ENCODE measurements at places on chromosomes 2 and 18.

- H3K27ac ChIP-seq: no peak overlapping the region
- DNase-seq: no peak
- H3K27me3 ChIP-seq: peaks cover 3% of the 10 kb centered on the region
Measured at GRCh38 chr2:147033044-147033443, 811.8 kb upstream of the ACVR2A start.

GRCh38 chr2:67528320-67528719, 131.2 kb downstream of the ETAA1 start:
- no peaks in the 10 kb centered on the region for H3K36me3 ChIP-seq
- H3K4me3 ChIP-seq: no peak overlapping the region

DNA sequence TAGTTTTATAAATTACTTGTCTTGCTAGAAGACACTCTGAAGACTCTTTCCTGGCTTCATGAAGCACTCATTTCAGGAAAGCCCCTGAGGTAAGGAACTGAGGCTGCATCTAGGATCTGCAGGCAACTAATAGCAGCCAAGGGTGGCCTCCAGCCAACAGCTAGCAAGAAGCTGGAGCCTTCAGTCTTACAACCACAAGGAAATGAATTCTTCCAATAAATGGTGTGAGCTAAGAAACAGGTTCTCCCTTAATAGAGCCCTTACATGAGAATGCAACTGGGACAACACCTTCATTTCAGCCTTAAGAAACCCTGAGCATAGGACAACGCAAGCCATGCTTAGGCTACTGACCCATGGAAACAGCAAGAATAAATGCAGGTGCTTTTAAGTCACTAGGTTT, 254.6 kb upstream of the RBBP8 start:
- no peaks in the 10 kb centered on the region for H3K36me3 ChIP-seq
- no peaks in the 10 kb centered on the region for H3K27me3 ChIP-seq
- no peak overlapping the region for H3K4me3 ChIP-seq
- no peak for DNase-seq
- no peak overlapping the region for H3K27ac ChIP-seq
- H3K4me1 ChIP-seq: no peaks in the 10 kb centered on the region

GRCh38 chr2:186433040-186433439, 53.0 kb upstream of the ZC3H15 start:
- H3K4me3 ChIP-seq: no peak overlapping the region
- H3K27ac ChIP-seq: no peak overlapping the region
- H3K36me3 ChIP-seq: peaks cover 14% of the 10 kb centered on the region
- no peaks in the 10 kb centered on the region for H3K4me1 ChIP-seq

DNA sequence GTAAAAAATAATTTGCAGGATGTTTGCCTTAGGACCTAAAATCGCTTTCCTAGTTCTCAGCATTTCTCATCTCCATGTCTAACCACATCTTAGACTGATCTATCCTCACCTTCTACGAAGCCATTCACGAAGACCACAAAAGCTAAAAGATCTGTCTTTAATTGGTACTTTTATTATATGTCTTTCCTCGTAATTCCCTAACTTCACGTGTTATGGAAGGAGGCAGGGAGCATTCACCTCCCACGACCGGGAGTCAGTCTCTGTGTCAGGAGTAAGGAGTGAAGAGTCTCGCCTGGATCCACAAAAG, 1.6 kb downstream of the DLGAP1 start:
- no peak overlapping the region for H3K4me3 ChIP-seq
- no peak overlapping the region for H3K27ac ChIP-seq
- no peak for DNase-seq
- peaks cover 19% of the 10 kb centered on the region for H3K27me3 ChIP-seq

DNA sequence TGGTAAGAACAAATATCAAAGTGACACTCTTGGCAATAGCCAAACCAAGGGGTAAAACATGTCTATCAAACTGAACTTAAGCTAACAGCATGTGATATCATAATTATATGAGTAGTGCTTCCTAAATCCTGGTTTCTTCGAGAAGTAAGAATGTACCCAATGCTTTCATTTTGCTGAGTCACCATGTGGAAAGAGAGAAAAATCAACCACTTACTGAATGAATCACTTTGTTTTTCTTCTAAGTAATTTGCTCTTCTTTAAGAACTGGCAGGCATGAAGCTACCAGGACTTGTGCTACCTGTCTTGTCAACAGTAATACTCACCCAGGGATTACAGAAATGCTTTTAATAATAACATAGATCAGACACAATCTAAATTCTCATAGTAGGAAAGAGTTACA, 19.0 kb upstream of the DUSP19 start:
- no peaks in the 10 kb centered on the region for H3K4me1 ChIP-seq
- no peak for DNase-seq
- no peaks in the 10 kb centered on the region for H3K36me3 ChIP-seq
- H3K27ac ChIP-seq: no peak overlapping the region

GRCh38 chr2:98749066-98749450, 18.1 kb upstream of the MGAT4A start:
- no peaks in the 10 kb centered on the region for H3K27me3 ChIP-seq
- peaks cover 22% of the 10 kb centered on the region for H3K4me1 ChIP-seq
- H3K27ac ChIP-seq: peak overlapping the region; percentile 1
- DNase-seq: no peak

- H3K4me1 ChIP-seq: no peaks in the 10 kb centered on the region
- no peak overlapping the region for H3K27ac ChIP-seq
- no peaks in the 10 kb centered on the region for H3K27me3 ChIP-seq
- DNase-seq: no peak
- no peak overlapping the region for H3K4me3 ChIP-seq
Measured at GRCh38 chr2:217724471-217724870, 278.3 kb downstream of the TNS1 start.

GRCh38 chr2:122525336-122525735, 769.9 kb downstream of the TSN start:
- H3K36me3 ChIP-seq: no peaks in the 10 kb centered on the region
- no peaks in the 10 kb centered on the region for H3K27me3 ChIP-seq
- DNase-seq: no peak
- H3K4me1 ChIP-seq: no peaks in the 10 kb centered on the region
- no peak overlapping the region for H3K27ac ChIP-seq

- no peak overlapping the region for H3K4me3 ChIP-seq
- DNase-seq: no peak
- peaks cover 16% of the 10 kb centered on the region for H3K4me1 ChIP-seq
- H3K27me3 ChIP-seq: peaks cover 6% of the 10 kb centered on the region
- H3K36me3 ChIP-seq: no peaks in the 10 kb centered on the region
- no peak overlapping the region for H3K27ac ChIP-seq
Measured at GRCh38 chr2:126634273-126634861, 21.6 kb upstream of the GYPC start.

DNA sequence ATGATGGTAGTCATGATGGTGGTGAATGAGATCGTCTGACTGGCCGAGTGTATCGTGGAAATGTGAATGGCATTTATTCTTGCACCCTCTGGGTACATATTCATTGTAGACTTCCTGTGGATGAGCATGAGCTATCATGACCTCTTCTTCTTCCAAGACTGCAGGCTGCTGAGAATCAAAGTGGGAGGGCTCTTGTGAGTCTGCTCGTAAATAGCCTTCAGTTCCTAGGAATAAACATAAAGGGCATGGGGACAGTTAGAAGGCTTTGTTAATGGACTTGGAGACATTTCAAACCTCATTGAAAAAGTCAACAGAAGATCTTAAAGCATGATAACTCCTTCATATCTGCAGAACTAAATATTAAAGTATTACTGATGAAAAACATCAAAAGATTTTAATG, 14.9 kb downstream of the SLC39A6 start:
- H3K36me3 ChIP-seq: peaks cover 74% of the 10 kb centered on the region
- H3K27me3 ChIP-seq: no peaks in the 10 kb centered on the region
- no peak overlapping the region for H3K27ac ChIP-seq
- H3K4me3 ChIP-seq: no peak overlapping the region
- H3K4me1 ChIP-seq: no peaks in the 10 kb centered on the region

DNA sequence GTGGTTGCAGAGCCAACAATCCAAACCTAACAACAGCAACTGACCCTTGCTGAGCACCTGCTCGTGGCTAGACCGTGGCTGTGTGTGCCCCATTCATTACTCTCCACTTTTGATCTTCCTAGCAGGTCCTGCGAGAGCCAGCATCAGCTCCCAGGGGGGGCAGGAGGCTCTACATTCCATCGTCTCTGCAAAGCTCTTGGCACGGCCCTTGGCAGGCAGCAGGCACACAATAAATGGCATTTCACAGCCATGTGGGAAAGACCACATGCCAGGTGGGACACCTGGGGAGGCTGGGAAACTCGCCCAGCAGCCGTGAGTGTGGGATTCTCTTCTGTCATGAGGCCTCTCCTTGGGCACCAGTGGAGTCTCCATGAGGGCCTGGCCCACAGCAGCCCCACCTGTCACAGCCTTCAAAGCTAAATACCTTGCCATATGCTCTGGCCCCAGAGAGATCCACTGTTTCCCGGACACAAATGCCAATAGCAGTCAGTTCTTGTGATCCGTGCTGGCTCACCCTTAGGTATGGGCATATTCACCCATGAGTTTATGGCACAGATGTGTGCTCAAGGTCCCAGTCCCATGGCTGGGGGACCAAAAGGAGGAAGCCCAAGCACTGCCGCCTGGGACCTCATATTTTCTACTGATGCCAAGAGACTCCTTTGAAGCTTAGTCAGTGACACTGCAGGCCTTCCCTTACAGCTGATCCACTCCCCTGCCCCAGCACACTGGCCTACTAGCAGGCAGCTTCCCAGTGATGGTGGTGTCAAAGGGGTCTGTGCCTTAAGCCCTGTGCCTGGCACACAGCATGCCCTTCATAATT, 6.8 kb upstream of the TEX51 start:
- DNase-seq: no peak
- H3K27me3 ChIP-seq: peaks cover 9% of the 10 kb centered on the region
- H3K36me3 ChIP-seq: no peaks in the 10 kb centered on the region
- no peak overlapping the region for H3K4me3 ChIP-seq
- H3K4me1 ChIP-seq: peaks cover 2% of the 10 kb centered on the region

GRCh38 chr2:45256867-45257641, 247.8 kb upstream of the SIX2 start:
- no peak overlapping the region for H3K27ac ChIP-seq
- no peaks in the 10 kb centered on the region for H3K36me3 ChIP-seq
- no peak for DNase-seq
- no peak overlapping the region for H3K4me3 ChIP-seq
- no peaks in the 10 kb centered on the region for H3K4me1 ChIP-seq

DNA sequence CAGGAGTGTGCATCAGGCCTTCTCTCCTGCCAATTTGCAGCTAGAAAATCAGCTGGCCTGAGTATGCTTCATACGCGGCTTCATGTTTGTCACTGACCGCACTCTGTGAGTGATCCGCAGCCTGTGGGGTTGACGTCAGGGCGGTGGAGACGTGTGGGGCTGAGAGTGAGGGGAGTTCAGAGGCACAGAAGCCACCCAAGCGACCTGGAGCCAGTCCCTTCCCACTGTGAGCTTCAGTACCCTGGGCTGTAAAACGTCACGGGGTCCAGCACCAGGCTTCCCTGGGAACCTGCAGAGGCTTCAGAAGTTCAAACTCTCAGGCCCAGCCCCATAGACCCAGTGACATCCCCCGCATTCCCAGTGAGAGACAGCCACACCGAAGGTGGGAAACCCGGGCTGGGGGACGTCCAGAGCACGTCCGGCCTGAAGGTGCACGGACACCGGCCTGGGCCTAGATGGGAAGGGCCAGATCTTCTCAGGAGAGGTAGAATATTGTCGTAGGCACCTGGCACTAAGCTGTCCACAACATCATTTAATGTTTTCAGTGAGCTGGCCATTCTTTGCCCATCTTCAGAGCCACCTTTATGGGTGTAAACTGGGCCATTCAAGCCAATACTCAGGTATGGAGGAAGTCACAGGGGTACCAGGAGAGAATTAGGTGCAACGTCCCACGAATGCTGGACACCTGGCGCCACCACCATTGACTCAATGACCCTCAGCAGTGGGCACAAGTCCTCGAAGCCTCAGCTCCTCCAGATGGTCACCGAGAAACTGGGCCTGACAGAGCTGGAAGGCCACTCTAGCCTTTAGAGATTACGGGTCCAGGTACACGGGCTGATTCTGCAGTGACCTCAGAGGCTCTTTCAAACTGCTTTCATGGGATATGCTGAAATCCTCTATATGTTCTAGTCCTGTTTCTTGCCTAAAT, 235.6 kb upstream of the MYT1L start:
- no peaks in the 10 kb centered on the region for H3K36me3 ChIP-seq
- H3K4me1 ChIP-seq: no peaks in the 10 kb centered on the region
- no peak overlapping the region for H3K4me3 ChIP-seq
- no peak for DNase-seq

GRCh38 chr2:231059756-231060155, 3.1 kb downstream of the PSMD1 start:
- no peak overlapping the region for H3K27ac ChIP-seq
- H3K27me3 ChIP-seq: no peaks in the 10 kb centered on the region
- DNase-seq: no peak
- H3K4me1 ChIP-seq: peaks cover 39% of the 10 kb centered on the region
- peaks cover 36% of the 10 kb centered on the region for H3K36me3 ChIP-seq

GRCh38 chr18:48073211-48073930, 142.9 kb upstream of the SMAD2 start:
- H3K27me3 ChIP-seq: peaks cover 13% of the 10 kb centered on the region
- no peak for DNase-seq
- H3K4me1 ChIP-seq: no peaks in the 10 kb centered on the region
- H3K4me3 ChIP-seq: no peak overlapping the region
- H3K36me3 ChIP-seq: no peaks in the 10 kb centered on the region

DNA sequence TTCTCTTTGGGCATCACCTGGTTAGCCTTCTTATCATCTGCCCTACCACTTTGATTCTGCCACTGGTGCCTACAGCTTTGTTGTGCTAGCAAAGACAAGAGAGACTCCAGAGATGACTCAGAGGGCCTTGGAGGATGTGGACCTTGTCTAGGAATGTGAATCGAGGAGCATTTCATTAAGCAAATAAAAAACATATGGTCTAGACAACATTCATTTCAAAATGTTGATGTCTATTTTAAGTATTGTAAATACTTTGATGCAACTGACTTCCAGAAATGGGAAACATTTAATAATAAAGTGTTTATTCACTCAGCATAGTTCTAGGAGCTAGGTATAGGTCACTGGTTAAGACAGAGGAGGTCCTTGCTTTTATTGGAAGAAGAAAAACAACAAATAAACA, 195.5 kb downstream of the CDCA7 start:
- DNase-seq: no peak
- no peak overlapping the region for H3K27ac ChIP-seq
- H3K4me1 ChIP-seq: no peaks in the 10 kb centered on the region
- H3K36me3 ChIP-seq: no peaks in the 10 kb centered on the region
- peaks cover 16% of the 10 kb centered on the region for H3K27me3 ChIP-seq

DNA sequence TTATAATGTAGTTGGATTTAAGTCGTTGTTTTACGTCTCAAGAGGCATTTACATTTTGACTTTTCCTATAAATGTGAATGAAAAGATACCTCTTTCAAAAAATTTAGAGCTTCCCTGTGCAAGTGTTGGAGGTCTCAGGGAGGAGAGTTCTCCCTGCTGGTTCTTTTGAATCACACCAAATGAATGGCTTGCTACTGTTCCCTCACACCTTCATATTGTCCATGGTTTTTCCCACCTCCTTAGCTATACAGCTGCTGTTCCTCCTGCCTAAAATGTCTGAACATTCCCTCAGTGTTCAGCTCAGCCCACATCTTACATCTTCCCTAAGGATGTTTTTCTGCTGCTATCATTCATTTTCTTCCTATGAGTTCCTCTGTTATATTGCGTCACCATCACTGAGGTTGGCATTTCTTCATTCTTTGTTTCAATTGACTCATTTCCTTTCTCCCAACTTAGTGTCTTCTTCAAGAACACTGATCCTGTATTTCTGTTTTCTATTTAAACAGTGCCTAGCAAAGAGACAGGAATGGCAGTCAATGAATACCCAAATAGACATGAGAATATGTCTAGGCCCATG, 46.0 kb downstream of the COX7A2L start:
- peaks cover 63% of the 10 kb centered on the region for H3K36me3 ChIP-seq
- H3K27me3 ChIP-seq: no peaks in the 10 kb centered on the region
- H3K4me1 ChIP-seq: no peaks in the 10 kb centered on the region
- no peak overlapping the region for H3K27ac ChIP-seq
- no peak overlapping the region for H3K4me3 ChIP-seq

- H3K4me3 ChIP-seq: no peak overlapping the region
- H3K27ac ChIP-seq: no peak overlapping the region
- no peak for DNase-seq
- H3K36me3 ChIP-seq: no peaks in the 10 kb centered on the region
Measured at GRCh38 chr2:86383844-86384243, 46.4 kb upstream of the REEP1 start.
